IMR-90 (cell line): ENCODE measurements at places on chromosomes 2 and 18. TPM values are rescaled to one million over a fixed set of nuclear protein-coding genes. Genes with fewer than 3 reads are reported as not detected.

- DNase-seq, result peak; percentile 23
Measured at GRCh38 chr2:20687260-20687832, 20.4 kb downstream of the GDF7 start.

DNA sequence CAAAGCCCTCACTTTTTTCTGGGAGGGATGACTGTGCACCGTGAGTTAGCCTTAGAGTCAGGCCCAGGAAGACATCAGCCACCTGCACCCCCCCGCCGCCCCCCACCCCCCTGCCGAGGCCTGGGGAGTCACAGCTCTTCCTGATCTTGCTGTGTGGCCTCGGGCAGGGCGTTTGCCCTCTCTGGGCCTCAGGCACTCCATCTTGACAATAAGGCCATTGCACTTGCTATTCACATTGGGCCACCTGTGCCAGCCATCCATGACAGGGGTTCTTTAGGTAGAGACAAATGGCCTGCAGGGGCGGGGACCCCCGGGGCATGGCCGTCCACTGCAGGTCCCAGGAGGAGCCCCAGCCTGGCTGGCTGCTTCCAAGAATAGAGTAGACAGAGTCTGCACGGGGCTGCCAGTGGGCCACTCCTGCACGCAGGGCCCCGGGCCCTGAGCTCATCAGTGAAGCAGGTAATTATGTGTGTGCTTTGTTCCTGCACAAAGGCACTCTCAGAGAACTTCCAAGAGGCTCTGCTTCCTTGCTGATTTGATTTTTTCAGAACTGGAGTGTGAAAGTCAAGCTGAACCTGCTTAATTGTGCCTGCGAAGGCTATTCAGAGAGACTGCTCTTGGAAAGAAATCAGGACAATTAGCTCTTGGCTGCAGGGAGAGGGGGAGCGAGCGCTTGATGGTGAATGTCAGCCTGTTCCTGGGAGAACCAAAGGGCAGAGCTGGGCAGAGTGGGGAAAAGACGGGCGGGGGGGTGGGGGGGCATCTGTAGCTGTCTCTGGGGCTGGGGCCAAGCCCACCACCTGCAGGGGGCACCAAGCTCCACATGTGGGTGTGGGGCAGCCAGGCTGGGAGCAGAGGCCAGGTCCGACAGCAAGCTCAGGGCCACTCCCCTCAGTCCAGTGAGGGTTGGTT is 40.3 kb downstream of the RRM2 start:
- DNase-seq, result no peak

DNA sequence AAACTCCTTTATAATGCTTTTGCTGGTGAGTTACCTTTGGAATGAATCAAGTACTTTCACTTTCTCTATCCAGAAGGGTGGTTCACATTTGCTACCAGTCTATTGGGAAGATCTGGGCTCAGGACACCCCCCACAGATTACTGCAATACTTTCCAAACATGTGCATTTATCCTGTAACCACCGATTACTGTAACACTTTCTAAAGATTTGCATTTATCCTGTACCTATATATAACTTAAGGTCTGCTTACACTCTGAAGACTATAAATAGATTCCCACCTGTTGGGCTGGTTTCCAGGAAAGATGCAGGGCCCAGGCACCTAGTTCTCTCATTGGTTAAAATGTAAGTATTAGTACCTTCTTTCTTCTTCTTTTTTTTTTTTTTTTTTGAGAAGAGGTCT is 113.0 kb upstream of the NEDD4L start:
- DNase-seq, result no peak

DNA sequence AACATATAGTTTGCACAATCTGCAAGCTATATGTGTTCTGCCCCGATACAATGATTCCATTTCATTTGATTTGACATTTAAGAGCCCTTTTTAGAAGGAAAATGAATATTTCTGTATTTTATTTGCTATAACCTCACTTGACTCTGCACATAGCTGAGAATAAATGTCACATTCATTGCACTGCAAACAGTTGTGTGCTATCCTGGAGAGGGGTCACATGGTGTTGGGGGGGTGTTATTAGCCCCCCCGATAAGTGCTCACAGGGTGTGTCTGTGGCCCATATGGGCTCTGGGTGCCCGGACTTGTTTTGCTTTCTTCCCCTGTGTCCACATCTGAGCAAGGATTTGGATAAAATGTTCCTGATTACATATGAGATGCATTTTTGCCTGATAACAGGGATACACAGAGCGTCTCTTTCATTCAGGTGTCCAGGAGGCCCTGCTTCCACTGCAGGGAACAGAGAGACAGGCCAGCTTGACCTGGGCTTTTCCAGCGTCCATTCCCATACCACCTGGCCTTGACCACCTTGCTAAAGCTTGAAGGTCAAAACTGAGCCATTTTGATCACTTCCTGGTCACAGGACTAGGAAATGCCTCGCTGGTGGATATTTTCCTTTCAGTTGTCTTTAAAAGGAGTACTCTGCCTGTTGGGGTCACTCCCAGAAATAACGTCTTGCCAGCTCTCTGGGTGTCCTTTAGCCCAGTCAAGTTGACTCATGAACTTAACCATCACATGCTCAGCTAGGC is 38.4 kb upstream of the ID2 start:
- DNase-seq, result no peak

GRCh38 chr18:35377875-35378573 is 887 bp upstream of the ZNF396 start:
- DNase-seq, result peak; percentile 12

GRCh38 chr2:219001100-219001576 is 7.9 kb upstream of the CRYBA2 start:
- no peak for DNase-seq

Gene SCTR
- total RNA-seq, result not detected in 2 replicates

GRCh38 chr2:126669772-126670171 is 13.8 kb downstream of the GYPC start:
- no peak for DNase-seq
